Vagina (tissue), 2 donors: ENCODE measurements at places on chromosomes 5 and 9. TPM values are rescaled to one million over a fixed set of nuclear protein-coding genes. Genes with fewer than 3 reads are reported as not detected.

DNA sequence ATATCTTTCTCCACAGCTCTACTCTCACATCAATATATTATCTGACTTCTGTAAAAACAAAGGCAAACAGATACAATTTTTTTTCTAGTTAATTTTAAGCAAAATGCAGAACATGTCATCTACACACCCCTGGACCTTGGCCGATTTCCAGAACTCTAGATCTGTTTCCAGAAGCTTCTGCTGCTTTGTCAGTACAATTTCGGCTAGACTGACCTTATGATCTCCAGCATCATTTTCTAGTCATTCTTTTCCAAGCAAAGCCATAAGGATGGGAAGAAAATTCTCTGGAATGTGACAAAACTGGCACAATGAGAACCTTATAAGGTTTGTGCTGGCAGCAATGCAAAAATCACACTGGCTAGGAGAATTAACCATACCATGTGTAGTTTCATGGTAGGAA lies 132.8 kb upstream of the MPDZ start:
- H3K4me3 ChIP-seq: no peak overlapping the region
- no peaks in the 10 kb centered on the region for H3K27me3 ChIP-seq
- DNase-seq: no peak
- no peaks in the 10 kb centered on the region for H3K36me3 ChIP-seq

DNA sequence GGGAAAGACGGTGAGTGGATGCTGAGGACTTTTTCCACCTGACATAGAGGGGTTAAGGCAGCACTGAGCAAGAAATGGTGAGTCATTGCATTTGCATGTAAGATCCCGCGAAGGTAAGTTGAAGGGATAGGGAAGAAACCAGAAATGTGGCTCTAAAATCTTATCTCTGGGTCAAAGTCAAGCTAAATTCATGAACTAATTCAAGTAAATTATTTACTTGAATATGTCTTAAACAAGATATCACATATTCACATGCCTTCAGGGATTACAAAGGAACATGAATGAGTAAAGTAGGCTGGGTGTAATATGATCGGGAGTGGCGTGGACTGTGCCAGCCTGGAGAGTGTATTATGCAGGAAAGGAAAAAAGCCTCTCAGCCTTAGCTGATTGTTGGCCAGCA lies 74.4 kb upstream of the EQTN start:
- DNase-seq: no peak
- peaks cover 21% of the 10 kb centered on the region for H3K4me1 ChIP-seq

DNA sequence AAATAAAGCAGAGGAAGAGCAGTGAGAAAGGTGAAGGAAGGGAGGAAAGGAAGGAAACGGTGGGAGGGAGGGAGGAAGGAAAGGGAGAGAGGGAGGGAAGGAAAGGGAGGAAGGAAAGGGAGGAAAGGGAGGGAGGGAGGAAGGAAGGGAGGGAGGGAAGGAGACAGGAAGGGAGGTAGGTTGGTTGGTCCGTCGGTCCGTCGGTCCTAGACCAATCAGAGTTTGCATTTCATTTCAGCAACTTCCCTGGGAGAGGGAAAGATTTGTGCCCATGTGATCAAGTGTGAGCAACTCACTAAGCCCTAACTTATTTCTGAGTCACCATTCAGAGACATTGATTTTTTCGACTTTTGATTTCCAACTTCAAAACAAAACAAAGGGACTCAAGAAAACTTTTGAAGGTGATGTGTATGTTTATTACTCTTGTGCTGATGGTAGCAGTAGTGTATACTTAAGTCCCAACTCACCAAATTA lies 18.8 kb downstream of the NANS start:
- peaks cover 17% of the 10 kb centered on the region for H3K36me3 ChIP-seq
- H3K4me1 ChIP-seq: peaks cover 17% of the 10 kb centered on the region
- H3K27me3 ChIP-seq: no peaks in the 10 kb centered on the region
- H3K27ac ChIP-seq: peak overlapping the region; percentile 58

NDUFS4 gene
- 62.9 TPM for total RNA-seq

SPINK1 gene
- total RNA-seq: not detected

DNA sequence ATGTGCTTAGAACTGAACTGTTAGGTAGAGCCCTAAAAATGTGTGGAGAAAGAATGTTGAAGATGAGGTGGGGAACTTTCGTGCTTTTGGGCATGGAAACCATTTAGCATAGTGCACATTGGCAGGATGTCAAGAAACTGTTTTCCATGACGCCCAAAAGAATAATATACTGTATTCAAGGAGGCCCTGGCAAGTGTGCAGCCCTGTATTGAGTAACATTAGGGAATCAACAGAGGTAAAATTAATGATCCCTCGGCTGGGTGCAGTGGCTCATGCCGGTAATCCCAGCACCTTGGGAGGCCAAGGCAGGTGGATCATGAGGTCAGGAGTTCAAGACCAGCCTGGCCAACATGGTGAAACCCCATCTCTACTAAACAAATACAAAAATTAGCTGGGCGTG lies 20.9 kb upstream of the PLIN2 start:
- H3K36me3 ChIP-seq: no peaks in the 10 kb centered on the region
- H3K4me3 ChIP-seq: no peak overlapping the region
- no peaks in the 10 kb centered on the region for H3K4me1 ChIP-seq
- H3K27ac ChIP-seq: no peak overlapping the region
- H3K27me3 ChIP-seq: no peaks in the 10 kb centered on the region

GRCh38 chr9:23693374-23693773 lies 132.7 kb downstream of the ELAVL2 start:
- no peaks in the 10 kb centered on the region for H3K27me3 ChIP-seq
- no peak for DNase-seq
- no peak overlapping the region for H3K27ac ChIP-seq
- H3K4me3 ChIP-seq: no peak overlapping the region
- no peaks in the 10 kb centered on the region for H3K4me1 ChIP-seq
- no peaks in the 10 kb centered on the region for H3K36me3 ChIP-seq

SPATA31E1 gene
- total RNA-seq: not detected

BARHL1 gene
- not detected for total RNA-seq

- no peak overlapping the region for H3K4me3 ChIP-seq
- no peaks in the 10 kb centered on the region for H3K4me1 ChIP-seq
- no peak for DNase-seq
- no peak overlapping the region for H3K27ac ChIP-seq
- H3K36me3 ChIP-seq: no peaks in the 10 kb centered on the region
Measured at GRCh38 chr5:66307647-66308241, 163.6 kb downstream of the SREK1 start.

PTGS1 gene
- 12.0 TPM for total RNA-seq

DNA sequence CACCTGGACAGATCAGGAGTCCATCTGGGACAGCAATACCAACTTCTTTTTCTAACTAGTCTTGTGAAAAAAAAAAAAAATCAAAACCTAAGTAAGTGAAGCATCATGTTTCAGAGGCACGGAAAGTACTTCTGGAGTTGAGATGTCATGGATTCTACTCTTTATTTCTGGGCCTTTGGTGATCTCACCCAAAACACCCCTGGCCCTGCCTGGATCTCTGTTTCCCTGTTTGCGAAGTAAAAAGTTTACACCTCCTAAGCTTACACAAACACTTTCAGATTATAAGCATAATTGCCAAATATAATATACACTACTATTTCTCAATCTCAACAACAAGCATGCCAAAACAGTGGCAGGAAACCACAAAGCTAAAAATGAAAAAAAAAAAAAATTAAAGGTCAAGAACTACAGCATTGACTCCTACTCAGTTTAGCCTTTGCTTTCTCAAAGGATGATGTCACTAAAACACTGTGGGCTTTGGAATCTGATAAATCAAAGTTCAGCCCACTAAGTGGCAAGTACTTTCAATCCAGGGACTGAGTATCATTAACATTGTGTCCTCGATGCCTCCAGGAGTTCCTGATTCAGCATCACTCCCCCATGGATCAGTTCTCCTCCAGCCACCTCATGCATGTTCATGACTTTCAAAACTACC lies 291.9 kb downstream of the NFIB start:
- DNase-seq: no peak
- H3K36me3 ChIP-seq: no peaks in the 10 kb centered on the region
- H3K27ac ChIP-seq: no peak overlapping the region
- H3K27me3 ChIP-seq: no peaks in the 10 kb centered on the region
- no peak overlapping the region for H3K4me3 ChIP-seq

FAM114A2 gene
- total RNA-seq: 20.4 TPM

GRCh38 chr5:103724271-103724670 lies 161.7 kb upstream of the NUDT12 start:
- H3K4me1 ChIP-seq: no peaks in the 10 kb centered on the region
- no peak overlapping the region for H3K27ac ChIP-seq
- no peak overlapping the region for H3K4me3 ChIP-seq
- no peaks in the 10 kb centered on the region for H3K27me3 ChIP-seq
- H3K36me3 ChIP-seq: no peaks in the 10 kb centered on the region

- no peaks in the 10 kb centered on the region for H3K4me1 ChIP-seq
- DNase-seq: no peak
- no peaks in the 10 kb centered on the region for H3K36me3 ChIP-seq
- H3K27me3 ChIP-seq: no peaks in the 10 kb centered on the region
Measured at GRCh38 chr5:127571314-127572131, 54.1 kb downstream of the PRRC1 start.

C9orf153 gene
- not detected for total RNA-seq

- no peaks in the 10 kb centered on the region for H3K4me1 ChIP-seq
- no peak for DNase-seq
- no peaks in the 10 kb centered on the region for H3K36me3 ChIP-seq
- no peaks in the 10 kb centered on the region for H3K27me3 ChIP-seq
- no peak overlapping the region for H3K27ac ChIP-seq
Measured at GRCh38 chr5:50562694-50563093, 103.7 kb upstream of the PARP8 start.

BTNL8 gene
- total RNA-seq: not detected

GRCh38 chr5:115578657-115579056 lies 23.6 kb downstream of the TICAM2 start:
- H3K27ac ChIP-seq: no peak overlapping the region
- no peaks in the 10 kb centered on the region for H3K27me3 ChIP-seq

DCANP1 gene
- not detected for total RNA-seq

DNA sequence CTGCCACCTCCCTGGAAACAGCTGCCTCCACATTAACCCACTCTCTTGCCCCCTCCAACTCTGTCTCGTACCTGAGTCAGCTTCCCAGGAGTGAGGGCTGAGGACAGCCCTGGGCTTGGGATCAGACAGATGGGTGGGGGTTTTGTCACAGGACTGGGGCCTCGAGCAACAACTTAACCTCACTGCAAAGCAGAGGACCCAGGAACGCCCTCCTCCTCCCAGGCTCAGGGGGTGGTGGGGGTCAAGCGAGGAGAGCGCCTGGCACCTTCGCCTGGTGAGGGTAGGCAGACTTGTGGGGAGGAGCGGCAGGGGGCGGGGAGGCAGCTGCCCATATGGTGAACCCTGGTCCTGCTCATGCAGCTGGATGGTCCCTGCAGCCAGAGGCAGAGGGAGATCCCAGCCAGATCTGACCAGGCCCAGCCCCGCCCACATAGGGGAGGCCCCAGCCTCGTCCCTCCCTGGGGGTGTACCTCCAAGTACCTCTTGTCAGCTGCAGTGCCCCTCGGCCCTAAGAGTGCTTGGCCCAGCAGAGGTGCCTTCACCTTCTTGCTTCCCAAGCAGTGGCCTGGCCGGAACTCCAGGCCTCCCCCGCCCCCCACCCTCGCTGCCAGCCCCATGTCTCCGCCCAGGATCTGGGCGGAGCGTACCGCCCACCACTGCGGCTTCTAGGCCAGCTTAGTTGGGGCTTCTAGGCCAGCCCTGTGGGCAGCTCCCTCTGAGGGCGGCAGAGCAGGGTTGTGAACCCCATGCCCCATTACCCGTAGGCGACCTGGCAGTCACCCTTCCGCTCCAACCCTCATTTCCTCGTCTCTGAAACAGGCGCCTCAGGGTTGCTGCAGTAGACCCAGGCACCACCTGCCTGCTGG lies at the start of gene SARDH:
Gene SARDH, minus strand, starts transcription at position 579 of the 866 bp plus-strand sequence. CDS start 4,179 bp downstream, outside the sequence.
- no peaks in the 10 kb centered on the region for H3K36me3 ChIP-seq
- H3K4me1 ChIP-seq: peaks cover 16% of the 10 kb centered on the region
- no peak within 1 kb of the TSS for H3K27ac ChIP-seq
- H3K27me3 ChIP-seq: no peaks in the 10 kb centered on the region
- H3K4me3 ChIP-seq: peak within 1 kb of the TSS; percentile 41

DNA sequence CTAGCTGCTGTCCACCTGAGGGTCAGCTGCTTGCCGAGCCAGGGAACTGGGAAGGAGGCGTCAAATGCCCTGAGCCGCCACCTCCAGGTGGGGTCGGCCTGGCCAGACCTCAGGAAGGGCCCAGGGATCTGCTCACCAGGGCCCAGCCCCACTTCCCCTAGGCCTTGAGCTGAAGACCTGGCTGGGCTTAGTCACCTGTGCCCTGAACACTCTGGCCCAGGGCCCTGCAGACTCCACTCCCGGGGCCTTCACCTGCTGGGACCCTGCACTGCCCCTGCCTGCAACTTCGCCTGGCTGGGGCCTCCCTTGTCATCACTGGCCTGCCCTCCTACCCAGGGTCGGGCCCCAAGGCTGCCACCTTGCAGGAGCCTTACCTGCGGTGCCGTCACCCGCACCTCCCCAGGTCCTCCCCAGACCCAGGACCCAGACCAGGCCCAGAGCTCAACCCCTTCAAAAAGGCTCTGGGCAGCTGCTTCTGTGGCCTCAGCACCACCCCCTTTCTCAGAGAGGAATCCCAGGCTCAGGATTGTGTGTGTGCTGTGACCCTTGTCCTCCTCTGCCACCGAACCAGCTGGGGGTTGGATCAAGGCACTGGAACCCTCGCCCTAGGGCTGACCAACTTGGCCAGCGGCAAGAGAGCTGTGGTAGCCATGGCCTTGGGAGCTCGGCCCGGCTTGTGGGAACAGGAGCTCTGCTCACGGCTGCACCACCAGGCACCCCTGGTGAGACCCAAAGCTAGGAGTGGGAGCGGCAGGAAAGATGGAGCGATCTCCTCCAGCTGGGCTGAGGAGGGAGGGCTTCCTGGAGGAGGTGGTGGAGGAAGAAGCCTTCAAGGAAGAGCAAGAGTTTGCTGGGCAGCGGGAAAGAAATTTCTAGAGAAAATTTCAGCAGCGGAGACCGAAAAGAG lies 1.2 kb upstream of the NELFB start:
- H3K36me3 ChIP-seq: no peaks in the 10 kb centered on the region
- H3K27ac ChIP-seq: peak overlapping the region; percentile 25
- H3K4me3 ChIP-seq: peak overlapping the region; percentile 88
- no peaks in the 10 kb centered on the region for H3K27me3 ChIP-seq
- H3K4me1 ChIP-seq: peaks cover 27% of the 10 kb centered on the region

- H3K4me3 ChIP-seq: no peak overlapping the region
- no peaks in the 10 kb centered on the region for H3K36me3 ChIP-seq
- no peak for DNase-seq
- H3K27me3 ChIP-seq: no peaks in the 10 kb centered on the region
- H3K4me1 ChIP-seq: no peaks in the 10 kb centered on the region
- no peak overlapping the region for H3K27ac ChIP-seq
Measured at GRCh38 chr9:86511614-86512360, 157.6 kb upstream of the TUT7 start.

GRCh38 chr9:125442452-125442851 lies 180.8 kb downstream of the GAPVD1 start:
- no peak overlapping the region for H3K27ac ChIP-seq
- DNase-seq: peak; percentile 72
- H3K4me3 ChIP-seq: no peak overlapping the region
- H3K27me3 ChIP-seq: no peaks in the 10 kb centered on the region

GRCh38 chr5:83549674-83550073 lies 78.1 kb downstream of the VCAN start:
- DNase-seq: no peak
- H3K4me1 ChIP-seq: no peaks in the 10 kb centered on the region
- H3K36me3 ChIP-seq: no peaks in the 10 kb centered on the region
- peak overlapping the region; percentile 28 for H3K27ac ChIP-seq

GRCh38 chr9:14895806-14896205 lies 14.4 kb downstream of the FREM1 start:
- no peak overlapping the region for H3K4me3 ChIP-seq
- H3K27ac ChIP-seq: no peak overlapping the region
- no peak for DNase-seq
- no peaks in the 10 kb centered on the region for H3K4me1 ChIP-seq

FOXD4 gene
- total RNA-seq: not detected

- no peaks in the 10 kb centered on the region for H3K27me3 ChIP-seq
- DNase-seq: no peak
- peaks cover 7% of the 10 kb centered on the region for H3K4me1 ChIP-seq
- H3K27ac ChIP-seq: no peak overlapping the region
- H3K4me3 ChIP-seq: no peak overlapping the region
- H3K36me3 ChIP-seq: no peaks in the 10 kb centered on the region
Measured at GRCh38 chr9:88551546-88552137, 16.7 kb downstream of the NXNL2 start.
